Fibroblast of villous mesenchyme (primary cell): ENCODE measurements at places on chromosomes 4 and X. TPM values are rescaled to one million over a fixed set of nuclear protein-coding genes. Genes with fewer than 3 reads are reported as not detected.

Gene TCEAL5
- not detected in 2 replicates for total RNA-seq

DNA sequence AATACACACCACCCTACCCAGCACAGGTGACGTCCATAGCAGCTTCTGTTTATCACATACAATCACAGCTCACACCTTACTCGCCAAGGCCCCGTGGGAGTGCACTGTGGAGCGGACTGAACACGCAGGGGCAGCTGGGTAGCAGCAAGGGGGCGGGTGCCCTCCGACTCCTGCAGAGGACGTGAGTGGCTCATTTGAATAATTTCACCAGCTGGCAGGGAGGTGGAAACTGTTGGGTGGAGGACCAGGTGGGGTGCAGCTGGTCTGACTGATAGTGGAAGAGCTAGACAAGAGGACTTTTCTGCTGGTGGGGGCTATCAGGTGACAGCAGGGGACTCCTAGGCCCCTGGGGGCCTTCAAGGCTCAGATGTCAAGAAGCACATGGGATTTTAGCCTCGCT lies 16.3 kb downstream of the MAN2B2 start:
- DNase-seq = no peak

- no peak for DNase-seq
These were observed 38.6 kb upstream of the TEX13D start for GRCh38 chrX:124293810-124294209.

DNA sequence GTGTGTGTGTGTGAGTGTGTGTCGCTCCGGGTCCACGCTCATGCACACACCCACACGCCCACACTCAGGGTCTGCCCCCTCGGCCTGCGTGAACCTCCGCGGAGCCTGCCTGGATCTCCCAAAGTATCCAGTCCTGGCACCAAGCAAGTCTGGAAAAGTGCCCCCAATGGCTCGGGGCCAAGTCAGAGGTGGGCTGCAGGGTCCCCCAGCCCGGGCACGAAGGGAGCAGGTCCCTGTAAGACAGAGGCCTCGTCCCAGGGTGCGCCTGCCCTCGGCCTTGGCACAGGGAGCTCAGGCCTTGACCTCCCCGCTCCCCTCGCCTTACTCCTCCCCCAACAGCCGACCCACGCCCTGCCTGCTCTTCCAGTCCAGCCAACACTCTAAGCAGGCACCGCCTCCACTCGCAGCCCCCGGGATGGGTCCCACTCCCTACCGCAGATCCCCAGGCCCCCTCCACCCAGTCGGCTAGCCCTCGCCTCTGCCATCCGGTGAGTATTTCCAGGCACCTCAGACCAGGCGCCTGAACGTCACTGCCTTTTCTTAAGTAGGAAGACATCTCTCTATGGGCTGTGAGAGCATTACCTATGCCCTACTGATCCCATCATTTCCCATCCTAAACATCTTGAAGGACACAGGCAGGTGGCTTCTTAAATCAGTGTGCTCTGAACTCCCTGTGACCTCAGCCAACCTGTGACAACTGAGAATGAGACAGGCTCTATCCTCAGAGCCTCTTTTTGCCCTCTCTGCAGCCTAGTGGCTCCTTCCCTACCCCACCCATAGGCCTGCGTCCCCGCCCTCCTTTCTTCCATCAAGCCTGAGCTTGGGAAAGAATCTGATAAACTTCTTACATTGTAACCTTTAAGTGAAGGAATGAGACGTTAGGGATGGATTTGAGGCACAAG lies 704 bp downstream of the FAM114A1 start:
- peak; percentile 71 for DNase-seq

DNA sequence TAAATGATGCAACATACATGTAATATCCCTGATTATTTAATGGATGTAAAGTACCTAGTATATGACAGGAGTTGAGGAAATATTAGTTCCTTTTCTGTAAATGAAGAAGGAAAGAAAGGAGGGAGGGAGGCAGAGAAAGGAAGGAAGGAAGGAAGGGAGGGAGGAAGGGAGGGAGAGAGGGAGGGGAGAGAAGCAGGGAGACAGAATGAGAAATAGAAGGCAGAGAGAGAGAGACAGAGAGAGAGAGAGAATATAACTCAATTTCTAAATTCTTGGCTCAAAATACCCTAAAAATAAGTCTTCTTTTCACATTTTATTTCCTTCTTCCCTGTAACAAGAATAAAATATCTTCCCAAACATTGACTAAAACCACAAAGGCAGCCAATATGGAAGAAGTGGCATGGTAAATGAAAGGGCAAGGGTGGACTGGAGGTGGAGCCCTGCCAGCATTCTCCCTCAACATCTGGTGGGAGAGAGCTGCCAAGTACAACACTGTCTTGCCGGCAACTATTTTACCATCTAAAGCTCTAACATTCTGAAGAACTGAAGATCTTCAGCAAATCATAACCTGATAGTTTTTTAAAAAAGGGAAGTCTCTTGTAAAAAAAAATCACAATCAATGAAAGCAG lies 245.1 kb downstream of the PPP3CA start:
- DNase-seq = peak; percentile 78

DNA sequence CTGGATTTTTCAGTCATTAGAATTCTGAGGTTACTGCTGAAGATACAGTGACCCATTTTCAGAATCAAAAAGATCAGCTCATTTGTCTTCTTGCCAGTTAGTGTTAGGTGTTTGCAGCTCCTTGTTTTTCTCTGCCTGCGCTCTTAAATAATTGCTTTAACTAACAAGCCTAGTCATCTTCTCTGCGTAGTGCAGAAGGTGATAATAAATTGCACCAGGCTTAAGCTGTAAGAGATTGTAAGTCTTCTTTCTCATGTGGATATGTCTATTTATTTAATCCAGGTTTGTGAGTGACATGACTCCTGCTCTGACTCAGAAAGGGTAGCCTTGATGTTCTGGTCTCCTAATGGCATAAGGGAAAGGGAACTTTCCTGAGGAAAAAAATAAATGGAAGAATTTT lies 167.2 kb downstream of the CEP135 start:
- DNase-seq = no peak

DNA sequence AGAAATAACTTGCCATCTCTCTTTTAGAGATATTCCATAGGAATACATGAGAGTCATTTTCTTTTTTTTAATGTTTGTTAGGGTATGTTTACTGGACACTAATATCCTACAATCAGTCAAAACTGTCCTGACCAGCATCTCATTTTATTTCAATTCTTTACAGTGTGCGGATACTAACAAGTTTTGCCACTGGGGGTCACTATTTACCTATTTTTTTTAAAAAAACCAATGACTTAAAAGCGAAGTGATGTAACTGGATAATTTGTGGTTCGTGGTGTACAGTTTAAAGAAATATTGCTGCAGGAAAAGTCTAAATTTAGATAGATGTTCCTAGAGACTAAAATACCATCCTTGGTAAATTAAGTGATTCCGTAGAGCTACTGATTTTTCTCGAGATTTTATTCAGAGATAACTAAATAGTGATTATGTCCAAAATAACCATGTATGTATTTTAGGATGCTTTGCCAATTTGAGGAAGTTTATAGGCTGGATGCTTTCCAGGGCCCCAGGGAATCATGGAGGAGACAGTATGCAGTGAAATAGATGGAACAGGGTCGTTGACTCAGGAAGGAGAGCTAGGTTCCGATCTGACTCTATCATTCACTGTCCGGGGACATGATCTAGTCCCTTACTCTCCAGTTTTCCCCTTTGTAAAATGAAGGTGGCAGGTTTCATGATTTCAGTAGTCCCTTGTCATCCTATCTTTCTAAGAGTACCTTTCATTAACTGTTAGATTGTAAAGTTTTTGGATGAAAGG lies 34.0 kb upstream of the GNPDA2 start:
- DNase-seq = peak; percentile 52

DNA sequence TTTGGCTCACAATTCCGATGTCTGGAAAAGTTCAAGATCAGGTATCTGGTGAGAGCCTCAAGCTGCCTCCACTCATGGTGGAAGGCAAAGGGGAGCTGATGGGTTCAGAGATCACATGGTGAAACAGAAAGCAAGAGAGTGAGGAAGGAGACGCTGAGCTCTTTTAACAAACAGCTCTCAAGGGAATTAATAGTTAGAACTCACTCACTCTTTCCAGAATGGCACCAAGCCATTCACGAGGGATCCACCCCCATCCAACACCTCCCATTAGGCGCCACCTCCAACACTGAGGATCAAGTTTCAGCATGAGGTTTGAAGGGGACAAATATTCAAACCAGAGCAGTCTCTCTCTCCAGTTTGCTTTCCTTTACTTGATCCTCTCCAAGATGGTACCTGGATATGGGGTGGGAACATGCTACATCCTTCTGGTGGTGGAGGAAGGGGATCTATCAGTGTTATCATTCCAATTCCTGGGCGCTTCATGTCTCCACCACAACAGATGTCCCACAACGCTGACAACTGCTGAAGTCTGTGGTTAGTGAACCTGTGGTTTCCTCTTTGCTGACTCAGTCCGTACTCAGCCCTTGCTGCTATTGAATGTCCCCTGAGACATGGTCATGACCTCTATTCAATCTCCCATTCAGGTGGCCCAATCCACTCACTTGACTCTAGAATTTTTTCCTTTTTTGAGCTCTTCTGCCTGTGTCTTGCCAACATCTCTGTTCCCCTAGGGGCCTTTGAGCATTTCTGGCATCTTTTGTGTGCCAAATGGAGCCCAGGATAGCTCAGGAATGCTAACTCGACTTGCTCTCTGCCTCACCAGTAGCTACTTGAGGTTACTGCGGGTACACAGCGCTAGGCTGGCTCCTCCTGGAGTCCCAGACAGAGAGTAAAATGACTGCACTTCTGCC lies 395.2 kb downstream of the MID1IP1 start:
- DNase-seq = peak; percentile 37

- DNase-seq = no peak
These were observed 753.8 kb upstream of the PCDH7 start for GRCh38 chr4:29966386-29966785.

DNA sequence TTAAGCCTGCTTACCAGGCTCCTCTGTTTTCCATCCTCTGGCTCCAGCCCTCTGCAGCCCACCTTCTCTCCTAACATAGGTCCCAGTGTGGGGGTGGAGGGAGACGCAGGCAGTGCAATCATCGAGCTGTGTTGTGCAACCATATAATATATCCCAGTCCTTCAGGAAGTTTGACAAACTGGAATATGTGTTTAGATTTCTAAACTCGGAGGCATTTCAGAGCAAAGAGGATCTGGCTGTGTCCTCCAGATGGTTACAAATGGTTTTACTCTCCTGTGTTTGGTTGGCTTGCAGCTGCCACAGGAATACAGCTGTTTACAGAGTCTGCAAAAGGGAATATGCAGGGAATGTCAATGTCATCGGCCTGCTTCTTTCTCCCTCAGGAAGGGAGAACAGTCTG lies 195.3 kb upstream of the LNX1 start:
- peak; percentile 97 for DNase-seq

DNA sequence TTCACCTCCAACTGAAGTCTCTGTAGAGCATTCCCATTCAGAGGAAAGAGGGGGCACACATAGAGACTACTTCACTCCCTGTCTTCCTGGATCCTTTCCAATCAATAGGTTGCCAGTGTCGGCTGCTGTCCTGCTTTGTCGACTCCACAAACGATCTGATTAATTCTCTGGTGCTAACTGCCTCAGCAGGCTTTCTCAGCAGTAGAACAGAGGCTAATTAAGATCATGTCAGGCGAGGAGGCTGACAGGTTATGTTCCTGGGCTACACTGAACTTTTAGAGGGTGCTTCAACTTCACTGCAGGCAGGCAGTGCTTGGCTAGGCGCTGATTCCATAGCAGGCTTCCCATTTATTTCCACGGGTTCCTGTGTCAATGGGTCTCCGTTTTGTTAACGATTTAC lies 79.2 kb downstream of the GRIA3 start:
- no peak for DNase-seq

- peak; percentile 18 for DNase-seq
These were observed 102.7 kb downstream of the SLC4A4 start for GRCh38 chr4:71441186-71442169.

DNA sequence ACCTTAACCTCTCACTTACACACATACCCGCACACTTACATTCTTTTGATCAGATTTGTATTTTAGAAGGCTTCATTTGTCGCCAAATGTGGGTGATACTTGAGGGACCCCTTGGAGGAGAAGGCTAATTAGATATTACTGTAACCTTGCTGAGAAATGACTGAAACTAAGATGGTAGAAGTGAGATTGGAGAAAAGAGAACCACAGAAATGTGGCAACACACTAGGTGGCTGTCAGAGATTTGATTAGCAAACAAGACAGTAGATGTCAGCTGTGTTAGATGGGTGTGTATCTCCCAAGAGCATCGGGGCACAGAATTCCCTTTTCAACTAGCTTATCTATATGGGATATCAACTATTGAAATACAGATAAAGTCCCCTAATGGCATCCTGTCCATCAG lies 149.3 kb upstream of the FABP2 start:
- DNase-seq = no peak

DNA sequence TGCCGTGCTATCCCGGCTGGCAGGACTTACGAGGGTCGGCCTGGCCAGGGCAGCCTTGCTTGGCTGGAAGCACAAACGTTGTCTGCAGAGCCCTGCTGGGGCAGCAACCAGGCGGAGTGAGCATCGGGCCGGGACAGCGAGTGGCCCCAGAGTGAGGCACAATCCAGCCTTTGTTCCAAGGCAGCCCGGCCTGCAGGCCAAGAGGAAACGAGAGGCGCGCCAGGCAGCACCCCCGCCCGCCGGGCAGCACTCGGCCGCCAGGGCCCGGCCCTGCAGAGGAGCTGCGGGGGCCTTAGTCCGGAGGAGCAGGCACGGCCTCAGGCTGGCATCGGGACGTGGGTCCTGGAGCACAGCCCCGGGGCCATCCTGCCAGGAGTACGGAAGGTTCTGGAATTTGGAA lies 24.1 kb downstream of the FGFRL1 start:
- DNase-seq = no peak

DNA sequence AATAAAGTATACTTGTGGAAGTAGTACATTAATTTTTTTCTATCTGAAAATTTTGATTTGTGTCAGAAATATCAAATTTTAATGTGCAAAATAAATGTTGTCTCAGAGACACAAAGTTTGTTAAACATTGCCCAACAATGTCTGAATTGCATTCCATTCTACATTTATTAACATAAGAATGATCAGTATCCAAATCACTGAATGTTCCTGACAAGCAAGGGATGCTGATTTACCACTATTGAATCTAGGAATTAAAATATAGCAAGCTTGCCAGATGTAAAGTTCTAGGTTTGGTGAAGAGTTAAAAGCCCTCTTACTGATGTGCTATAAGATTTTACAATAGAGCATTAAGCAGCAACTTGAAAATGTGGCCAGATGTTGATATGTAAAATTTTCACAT lies 489.2 kb upstream of the CTSO start:
- no peak for DNase-seq

Gene HSFX4
- total RNA-seq = not detected in 2 replicates

DNA sequence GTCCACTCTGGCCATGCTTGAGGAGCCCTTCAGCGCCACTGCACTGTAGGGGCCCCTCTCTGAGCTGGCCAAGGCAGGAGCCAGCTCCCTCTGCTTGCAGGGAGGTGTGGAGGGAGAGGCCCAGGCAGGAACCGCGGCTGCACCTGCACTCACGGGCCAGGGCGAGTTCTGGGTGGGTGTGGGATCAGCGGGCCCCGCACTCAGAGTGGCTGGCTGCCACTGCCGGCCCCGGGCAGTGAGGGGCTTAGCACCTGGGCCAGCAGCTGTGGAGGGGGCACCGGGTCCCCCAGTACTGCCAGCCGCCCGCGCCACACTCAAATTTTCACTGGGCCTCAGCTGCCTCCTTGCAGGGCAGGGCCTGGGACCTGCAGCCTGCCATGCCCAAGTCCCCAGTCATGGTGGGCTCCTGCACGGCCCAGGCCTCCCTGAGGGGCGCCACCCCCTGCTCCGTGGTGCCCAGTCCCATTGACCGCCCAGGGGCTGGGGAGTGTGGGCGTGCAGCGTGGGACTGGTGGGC lies 347.2 kb upstream of the SPOCK3 start:
- no peak for DNase-seq

Gene NDNF
- 0.32 and 0.86 TPM in 2 replicates for total RNA-seq

Gene MXRA5
- 20.7 and 45.4 TPM in 2 replicates for total RNA-seq

GRCh38 chrX:41732260-41732659 lies 8.3 kb downstream of the GPR82 start:
- no peak for DNase-seq
